Stimulated activated CD8-positive, alpha-beta memory T cell treated with anti-CD3 and anti-CD28 coated beads, Interleukin-4, amount 100 ng/mL, for 1 hour (primary cell): ENCODE measurements at places on chromosomes 2 and 18.

DNA sequence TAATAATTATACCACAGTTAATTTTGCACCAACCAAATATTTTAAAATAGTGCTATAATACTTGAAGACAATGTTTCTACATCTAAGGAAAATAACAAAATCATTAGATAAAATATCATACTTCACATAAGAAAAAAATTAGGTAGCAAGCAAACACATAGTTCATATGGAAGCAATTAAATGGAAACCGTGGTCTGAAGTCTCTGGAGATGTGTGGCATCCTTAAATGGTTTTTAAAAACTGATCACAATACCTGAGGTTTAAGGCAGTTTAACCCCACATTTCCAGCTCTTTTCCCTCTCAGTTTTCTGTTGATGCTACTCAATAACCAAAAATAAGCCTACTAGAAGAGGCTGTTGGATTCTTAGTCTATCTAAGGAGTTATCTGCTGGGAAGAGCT, 71.3 kb downstream of the ASXL2 start:
- no peak for DNase-seq

- DNase-seq = no peak
Observed at GRCh38 chr18:9094307-9095226, 7.9 kb upstream of the NDUFV2 start.

GRCh38 chr2:7071916-7072556, 154.8 kb downstream of the RNF144A start:
- DNase-seq = no peak

- no peak for DNase-seq
Observed at GRCh38 chr2:75311993-75312392, 112.7 kb upstream of the TACR1 start.

GRCh38 chr2:237000481-237000880, 85.2 kb upstream of the COPS8 start:
- DNase-seq = no peak

- DNase-seq = no peak
Observed at GRCh38 chr2:182715121-182715891, 751 bp upstream of the DNAJC10 start.

DNA sequence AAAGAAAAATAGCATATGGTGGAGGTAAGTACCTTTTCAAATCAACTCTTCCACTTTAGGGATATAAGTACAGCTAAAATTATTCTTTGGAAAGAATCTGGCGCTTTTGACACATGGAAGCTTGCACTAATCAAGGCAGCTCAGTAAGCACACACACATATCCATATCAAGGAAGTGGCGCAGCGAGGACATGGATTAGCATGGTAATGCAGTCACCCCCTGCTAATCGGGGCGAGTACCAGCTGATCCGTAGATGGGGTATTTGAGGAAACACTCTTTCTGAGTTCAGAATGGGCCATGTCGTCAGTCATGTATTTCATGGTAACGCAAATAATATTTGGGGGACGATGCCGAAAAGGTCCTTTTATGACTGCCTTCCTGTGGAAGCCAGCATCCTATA, 245.3 kb downstream of the GBX2 start:
- DNase-seq = no peak

- no peak for DNase-seq
Observed at GRCh38 chr2:178008636-178009289, 63.8 kb downstream of the PDE11A start.

- DNase-seq = no peak
Observed at GRCh38 chr2:120434492-120435308, 88.8 kb downstream of the INHBB start.

DNA sequence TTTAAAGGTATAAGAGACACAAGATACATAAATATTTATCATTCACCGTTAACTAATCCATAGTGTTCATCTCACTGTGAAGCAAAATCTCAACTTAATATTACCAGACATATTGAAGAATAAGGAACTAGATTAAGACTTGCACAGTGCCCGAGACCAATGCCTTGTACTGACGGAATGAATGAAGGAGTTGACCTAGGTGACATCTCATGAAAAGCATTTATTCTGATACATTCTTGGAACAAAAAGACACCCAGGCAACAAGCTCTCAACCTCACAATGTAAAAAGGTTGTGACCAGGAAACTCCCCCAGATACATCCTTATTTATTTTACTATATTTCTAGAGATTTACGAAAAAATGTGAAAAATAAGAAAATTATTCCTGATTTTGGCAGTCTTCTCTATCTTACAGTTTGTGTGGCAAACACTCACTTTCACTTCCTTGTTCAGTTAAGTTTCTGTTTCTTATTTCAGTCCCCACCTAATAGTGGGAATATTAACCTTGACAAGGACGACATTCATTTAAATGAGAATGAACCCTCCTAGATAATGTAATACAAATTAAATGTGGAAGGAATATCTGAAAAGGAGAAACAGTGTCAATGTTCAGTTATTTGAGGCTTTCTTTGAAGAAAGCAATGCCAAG, 28.4 kb downstream of the M1AP start:
- no peak for DNase-seq

- DNase-seq = no peak
Observed at GRCh38 chr2:24432735-24433134, 58.3 kb upstream of the NCOA1 start.
